ENCODE measurements at places on chromosomes 2 and 18. TPM values are rescaled to one million over a fixed set of nuclear protein-coding genes. Genes with fewer than 3 reads are reported as not detected.

Gene RGPD3
- 0.20 TPM for total RNA-seq

Gene KLHL14
- total RNA-seq: not detected

Gene MAP2
- 24.9 TPM for total RNA-seq

Gene ZAP70
- total RNA-seq: not detected

Gene UBE2F
- total RNA-seq: 47.6 TPM

Gene OSR1
- not detected for total RNA-seq

Gene STON1
- total RNA-seq: 10.5 TPM

Gene OTX1
- 0.33 TPM for total RNA-seq

Gene RAMP1
- not detected for total RNA-seq

Gene ABCG8
- not detected for total RNA-seq

Gene TGFBRAP1
- 46.0 TPM for total RNA-seq

Gene COLEC12
- 24.3 TPM for total RNA-seq

Gene TRIM43
- total RNA-seq: not detected

Gene COL4A4
- total RNA-seq: 0.18 TPM

Gene HOXD9
- total RNA-seq: not detected

Gene TMEM163
- 2.2 TPM for total RNA-seq

Gene MAL
- total RNA-seq: not detected

Gene ATOH8
- 23.8 TPM for total RNA-seq

Gene ST6GAL2
- total RNA-seq: not detected

Gene CDH19
- total RNA-seq: not detected

Gene STPG4
- 0.11 TPM for total RNA-seq

Gene SIX3
- total RNA-seq: not detected

Gene CABYR
- 1.5 TPM for total RNA-seq

Gene ENOSF1
- 28.9 TPM for total RNA-seq

Gene ANKRD30BL
- total RNA-seq: not detected

Gene VWA3B
- total RNA-seq: not detected

Gene TBR1
- total RNA-seq: 0.04 TPM

Gene TNFAIP6
- total RNA-seq: not detected

Gene SLC20A1
- 81.2 TPM for total RNA-seq

Gene PHOSPHO2
- total RNA-seq: 1.5 TPM

Gene GKN1
- total RNA-seq: not detected

Gene SLC25A12
- total RNA-seq: 18.3 TPM

Gene LYG2
- not detected for total RNA-seq

Gene GALR1
- total RNA-seq: not detected

Gene LRRC30
- not detected for total RNA-seq

Gene CYTIP
- 0.07 TPM for total RNA-seq

Gene TMEM87B
- 30.2 TPM for total RNA-seq

Gene CLASP1
- total RNA-seq: 31.3 TPM

Gene TNS1
- total RNA-seq: 30.4 TPM

Gene CPLX4
- not detected for total RNA-seq

Gene GPR155
- 2.3 TPM for total RNA-seq

Gene PPP1R7
- 59.5 TPM for total RNA-seq

Gene GRP
- total RNA-seq: not detected

Gene RNF125
- 0.60 TPM for total RNA-seq

Measured in pulmonary artery endothelial cell (primary cell).